ENCODE measurements at places on chromosomes 2 and 18. TPM values are rescaled to one million over a fixed set of nuclear protein-coding genes. Genes with fewer than 3 reads are reported as not detected.

The TEX44 gene
- not detected for total RNA-seq

The SULT1C3 gene
- total RNA-seq = not detected

The GPR155 gene
- 9.9 TPM for total RNA-seq

The NOL4 gene
- total RNA-seq = not detected

The DSG1 gene
- 60.2 TPM for total RNA-seq

- DNase-seq = no peak
Measured at GRCh38 chr2:145141981-145142380, 622.1 kb upstream of the ZEB2 start.

GRCh38 chr2:234846599-234847363 is 105.0 kb upstream of the SH3BP4 start:
- DNase-seq = no peak

- DNase-seq = no peak
Measured at GRCh38 chr2:217471319-217471718, 531.5 kb downstream of the TNS1 start.

DNA sequence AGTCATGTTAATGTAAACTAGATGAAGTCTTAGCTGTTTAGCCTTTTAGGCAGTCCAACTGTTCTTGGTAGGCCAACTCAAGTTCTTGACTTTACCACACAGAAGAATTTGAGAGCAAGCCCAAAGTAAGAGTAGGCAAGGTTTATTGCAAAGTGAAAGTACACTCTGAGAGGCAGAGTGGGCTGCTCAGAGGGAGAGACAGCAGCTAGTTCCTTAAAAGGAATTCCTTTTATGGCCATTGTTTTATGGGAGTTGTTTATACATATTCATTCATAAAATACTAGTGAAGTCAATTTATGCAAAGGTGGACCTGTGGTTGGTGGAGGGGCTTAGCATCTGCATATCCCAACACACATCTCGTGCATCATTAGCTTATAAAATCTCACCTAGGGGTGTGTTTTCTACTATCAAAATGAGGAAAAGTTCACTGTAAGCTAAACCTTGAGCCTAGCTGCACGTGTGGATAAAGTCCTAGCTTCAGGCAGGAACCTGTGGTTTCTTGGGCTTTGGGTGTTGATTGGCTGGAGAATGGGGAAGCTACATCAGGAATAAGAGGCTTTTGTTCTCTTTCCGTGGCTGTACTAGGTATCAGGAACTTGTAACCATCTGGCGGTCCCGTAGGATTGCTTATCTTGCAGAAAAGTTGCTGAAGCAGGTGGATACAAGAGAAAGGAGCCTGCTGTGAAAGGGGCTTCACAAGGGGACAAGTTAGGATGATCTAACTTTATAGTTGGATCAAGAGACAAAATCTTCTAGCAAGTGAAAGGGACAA is 110.4 kb upstream of the GULP1 start:
- DNase-seq = no peak

GRCh38 chr18:35334212-35334611 is 10.0 kb downstream of the ZNF24 start:
- DNase-seq = no peak

DNA sequence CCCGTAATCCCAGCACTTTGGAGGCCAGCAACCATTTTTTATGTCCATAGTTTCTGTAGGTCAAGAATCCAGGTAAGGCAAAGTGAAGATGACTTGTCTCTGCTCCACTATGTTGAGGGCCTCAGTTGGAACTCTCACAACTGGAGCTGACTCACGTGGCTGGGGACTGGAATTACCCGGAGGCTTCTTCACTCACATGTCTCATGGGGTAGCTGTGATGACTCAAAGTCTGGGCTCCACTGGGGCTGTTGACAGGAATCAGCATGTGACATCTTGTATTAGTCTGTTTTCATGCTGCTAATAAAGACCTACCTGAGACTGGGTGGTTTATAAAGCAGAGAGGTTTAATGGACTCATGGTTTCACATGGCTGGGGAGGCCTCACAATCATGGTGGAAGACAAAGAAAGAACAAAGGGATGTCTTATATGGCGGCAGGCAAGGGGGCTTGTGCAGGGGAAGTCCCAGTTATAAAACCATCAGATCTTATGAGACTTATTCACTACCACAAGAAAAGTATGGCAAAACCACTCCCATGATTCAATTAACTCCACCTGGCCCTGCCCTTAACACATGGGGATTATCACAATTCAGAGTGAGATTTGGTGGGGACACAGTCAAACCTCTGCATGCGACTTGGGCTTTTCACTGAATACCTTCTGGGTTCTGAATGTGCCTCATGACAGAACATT is 7.8 kb upstream of the PPP1R1C start:
- DNase-seq = no peak

DNA sequence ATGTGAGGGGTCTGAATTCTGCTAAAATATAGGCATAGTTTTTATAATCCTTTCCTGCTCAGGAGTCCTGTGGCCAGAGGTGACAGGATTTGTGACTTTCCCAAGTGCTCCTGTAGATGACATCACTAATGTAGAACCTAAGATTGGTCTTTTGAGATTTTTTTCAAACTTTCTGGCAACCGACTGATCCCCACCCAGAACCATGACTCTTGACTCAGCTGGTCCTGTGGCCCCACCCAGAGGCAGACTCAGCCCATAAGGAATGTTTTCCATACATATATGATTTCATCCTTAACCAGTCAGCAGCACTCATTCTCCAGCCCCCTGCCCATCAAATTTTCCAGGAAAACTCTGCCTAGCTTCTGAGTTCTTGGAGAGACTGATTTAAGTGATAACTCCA is 46.8 kb downstream of the COMMD1 start:
- no peak for DNase-seq
